ENCODE measurements at places on chromosomes 3 and 15.
A peak's percentile ranks its signal among the peaks of the same experiment; 100 is the strongest.

DNA sequence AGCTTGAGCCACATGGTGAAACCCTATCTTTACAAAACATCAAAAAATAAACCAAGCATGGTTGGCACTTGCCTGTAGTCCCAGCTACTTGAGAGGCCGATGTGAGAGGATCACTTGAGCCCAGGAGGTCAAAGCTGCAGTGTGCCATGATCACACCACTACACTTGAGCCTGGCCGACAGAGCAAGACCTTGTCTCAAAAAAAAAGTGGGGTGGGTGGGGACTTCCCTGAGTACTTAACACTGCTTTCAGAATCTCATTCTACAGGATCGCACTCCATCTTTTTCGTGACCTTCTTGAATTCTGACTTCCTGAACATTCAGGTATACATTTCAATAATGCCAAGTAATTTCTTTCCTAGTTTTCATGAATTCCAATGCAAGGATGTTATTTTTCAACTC lies 91.3 kb downstream of the PDE8A start:
- H3K4me1 ChIP-seq, result no peaks in the 10 kb centered on the region
- H3K27me3 ChIP-seq, result no peaks in the 10 kb centered on the region
- no peaks in the 10 kb centered on the region for H3K36me3 ChIP-seq
- H3K4me3 ChIP-seq, result no peak overlapping the region

- H3K27ac ChIP-seq, result peak overlapping the region; percentile 93
- peak overlapping the region; percentile 90 for H3K4me3 ChIP-seq
Observed at GRCh38 chr15:63043335-63044076, 959 bp downstream of the TPM1 start.

DNA sequence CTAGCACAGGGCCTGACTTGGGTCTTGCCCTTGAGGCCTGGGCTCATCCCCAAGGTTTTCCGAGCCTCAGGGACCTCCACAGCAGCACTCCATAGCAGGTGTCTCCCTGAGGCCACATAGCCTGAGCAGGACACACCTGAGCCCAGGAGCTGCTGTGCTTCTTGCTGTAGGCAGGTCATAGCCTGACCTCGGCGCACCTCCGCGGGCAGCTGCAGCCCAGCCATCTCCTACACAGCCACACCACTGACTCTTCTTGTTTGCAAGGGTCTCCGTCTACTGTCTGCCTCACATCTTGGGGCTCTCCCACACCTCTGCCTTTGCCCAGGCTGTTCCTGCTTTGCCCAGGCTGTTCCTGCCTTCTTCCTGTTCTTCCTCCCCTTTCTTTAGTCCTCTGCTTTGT lies 224.8 kb downstream of the SLCO3A1 start:
- H3K4me1 ChIP-seq, result no peaks in the 10 kb centered on the region
- no peaks in the 10 kb centered on the region for H3K36me3 ChIP-seq
- no peak for DNase-seq
- H3K27ac ChIP-seq, result no peak overlapping the region
- no peak overlapping the region for H3K4me3 ChIP-seq
- H3K27me3 ChIP-seq, result no peaks in the 10 kb centered on the region

GRCh38 chr15:90530250-90531051 lies 728 bp downstream of the CRTC3 start:
- peak; percentile 59 for DNase-seq
- H3K27me3 ChIP-seq, result no peaks in the 10 kb centered on the region
- peak overlapping the region; percentile 91 for H3K27ac ChIP-seq
- H3K4me3 ChIP-seq, result peak overlapping the region; percentile 99

DNA sequence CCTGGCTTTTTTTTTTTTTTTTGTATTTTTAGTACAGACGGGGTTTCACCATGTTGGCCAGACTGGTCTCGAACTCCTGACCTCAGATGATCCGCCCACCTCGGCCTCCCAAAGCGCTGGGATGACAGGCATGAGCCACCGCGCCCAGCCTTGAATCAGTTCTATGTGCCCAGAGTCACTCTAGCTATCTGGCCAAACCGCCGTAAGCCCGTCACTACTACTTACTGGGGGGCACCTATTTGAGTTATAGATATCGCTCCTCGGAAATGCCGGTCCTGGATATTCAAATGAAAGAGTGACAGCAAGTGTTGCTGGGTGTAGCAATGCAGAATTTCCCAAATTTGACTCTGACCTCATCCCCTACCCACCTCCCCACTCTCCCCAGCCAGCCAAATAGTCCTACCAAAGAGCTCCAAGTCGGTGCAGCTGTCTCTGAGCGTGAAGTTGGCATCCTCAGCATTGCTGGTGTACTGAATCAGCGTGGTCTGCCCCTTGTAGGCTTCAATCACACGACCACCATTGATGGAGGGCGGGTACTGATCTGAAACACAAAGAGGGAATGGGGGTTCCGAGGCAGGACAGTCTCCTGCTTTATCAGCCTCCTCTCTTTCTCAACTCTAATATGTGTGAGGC lies 38.1 kb downstream of the MUC20 start:
- H3K27me3 ChIP-seq, result peaks cover 21% of the 10 kb centered on the region
- no peak overlapping the region for H3K27ac ChIP-seq
- H3K4me3 ChIP-seq, result no peak overlapping the region

DNA sequence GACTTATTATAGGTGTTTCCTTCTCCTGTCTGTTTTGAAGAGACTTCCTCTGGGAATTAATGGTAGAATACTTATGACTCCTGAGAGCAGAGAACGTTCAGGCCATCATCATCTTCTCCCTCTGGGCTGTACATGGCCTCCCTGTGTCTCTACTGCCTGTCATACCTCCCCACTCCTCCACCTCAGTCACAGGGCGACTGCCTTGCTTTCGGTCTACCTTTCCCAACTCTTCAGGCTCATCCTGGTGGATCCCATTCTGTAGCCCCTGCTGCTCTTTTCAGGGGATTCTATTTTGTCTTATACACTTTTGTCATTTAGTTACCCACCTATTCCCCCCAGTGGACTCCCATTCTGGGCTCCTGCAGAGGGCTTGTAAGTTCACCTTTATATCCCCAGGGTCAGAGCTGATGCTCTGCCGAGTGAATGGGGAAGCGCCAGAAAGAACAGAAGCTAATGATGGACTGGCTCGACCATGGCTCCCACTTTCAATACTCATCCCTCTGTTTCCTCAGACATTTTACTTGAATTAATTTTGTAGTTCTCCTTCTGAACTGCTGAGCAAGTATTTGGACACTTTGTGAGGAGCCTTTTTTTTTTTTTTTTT lies 28.6 kb downstream of the FNDC3B start:
- no peak for DNase-seq
- no peaks in the 10 kb centered on the region for H3K36me3 ChIP-seq
- no peaks in the 10 kb centered on the region for H3K27me3 ChIP-seq
- H3K4me1 ChIP-seq, result no peaks in the 10 kb centered on the region

DNA sequence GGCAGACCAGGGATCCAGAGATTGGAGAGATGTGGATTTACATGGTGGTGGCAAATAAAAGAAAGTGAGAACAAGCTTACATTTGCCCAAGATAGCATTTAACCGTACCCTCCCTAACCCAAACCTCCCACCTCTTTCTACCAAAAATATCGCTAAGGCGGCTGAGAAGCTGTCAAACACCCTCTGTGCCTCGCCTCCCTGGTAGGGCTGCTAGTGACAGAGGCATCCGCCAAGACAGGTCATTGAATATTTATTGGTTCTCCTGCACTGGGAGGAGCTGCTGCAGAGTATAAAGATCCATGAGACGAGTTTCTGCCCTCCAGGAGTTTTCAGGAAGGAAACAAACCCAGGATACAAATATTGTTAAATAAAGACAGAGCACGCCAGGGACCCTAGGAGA lies 107.3 kb upstream of the TMC3 start:
- no peaks in the 10 kb centered on the region for H3K36me3 ChIP-seq
- H3K27me3 ChIP-seq, result no peaks in the 10 kb centered on the region
- no peak for DNase-seq
- H3K4me3 ChIP-seq, result no peak overlapping the region
- H3K4me1 ChIP-seq, result no peaks in the 10 kb centered on the region

DNA sequence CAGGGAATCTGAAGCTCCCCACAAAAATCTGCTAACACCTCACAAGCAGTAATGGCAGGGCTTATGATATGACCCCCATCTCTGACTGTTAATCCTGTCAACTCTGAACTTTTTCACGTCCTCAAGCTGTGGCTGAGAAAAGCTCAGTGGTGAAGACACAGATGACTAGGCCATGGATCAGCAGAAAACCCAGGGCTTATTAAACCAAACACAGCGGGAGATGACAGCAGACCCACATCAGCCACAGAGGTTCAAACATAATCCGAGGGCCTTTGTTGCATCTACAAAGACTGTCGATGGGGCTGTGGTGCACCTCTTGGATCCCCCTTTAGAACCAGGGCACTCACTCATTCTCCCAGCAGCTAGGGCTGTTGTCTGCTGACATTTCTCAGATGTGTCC lies 50.4 kb downstream of the GLB1 start:
- H3K4me1 ChIP-seq, result no peaks in the 10 kb centered on the region
- no peak for DNase-seq
- H3K36me3 ChIP-seq, result no peaks in the 10 kb centered on the region
- H3K4me3 ChIP-seq, result no peak overlapping the region
- no peaks in the 10 kb centered on the region for H3K27me3 ChIP-seq

DNA sequence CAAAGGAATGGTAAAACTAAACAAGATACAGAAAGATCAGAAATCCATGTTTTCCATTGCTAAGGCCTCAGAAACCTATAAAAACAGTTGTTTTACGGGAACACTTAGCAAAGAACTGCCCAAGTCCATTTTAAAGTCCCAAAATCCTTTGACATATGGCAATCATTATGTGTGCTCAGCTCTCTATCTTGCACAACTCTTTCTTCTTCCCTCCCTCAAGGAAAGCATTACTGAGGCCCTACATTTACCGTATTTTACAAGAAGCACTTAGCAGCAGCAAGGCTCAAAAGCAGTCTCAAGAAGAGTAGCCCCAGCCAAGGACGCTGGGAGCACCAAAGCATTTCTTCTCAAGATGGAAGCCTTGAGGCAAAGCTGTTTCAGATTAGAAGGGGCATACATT lies 169.6 kb upstream of the LRTM1 start:
- H3K27ac ChIP-seq, result no peak overlapping the region
- no peak overlapping the region for H3K4me3 ChIP-seq
- H3K36me3 ChIP-seq, result no peaks in the 10 kb centered on the region

- H3K36me3 ChIP-seq, result peaks cover 6% of the 10 kb centered on the region
- no peak overlapping the region for H3K27ac ChIP-seq
- no peak overlapping the region for H3K4me3 ChIP-seq
- H3K4me1 ChIP-seq, result no peaks in the 10 kb centered on the region
- DNase-seq, result no peak
Observed at GRCh38 chr3:53190659-53191058, 29.6 kb downstream of the PRKCD start.

GRCh38 chr3:40043444-40043755 lies 234.0 kb downstream of the MYRIP start:
- H3K27me3 ChIP-seq, result no peaks in the 10 kb centered on the region
- no peak overlapping the region for H3K27ac ChIP-seq
- no peaks in the 10 kb centered on the region for H3K4me1 ChIP-seq
- no peak overlapping the region for H3K4me3 ChIP-seq
- no peaks in the 10 kb centered on the region for H3K36me3 ChIP-seq

DNA sequence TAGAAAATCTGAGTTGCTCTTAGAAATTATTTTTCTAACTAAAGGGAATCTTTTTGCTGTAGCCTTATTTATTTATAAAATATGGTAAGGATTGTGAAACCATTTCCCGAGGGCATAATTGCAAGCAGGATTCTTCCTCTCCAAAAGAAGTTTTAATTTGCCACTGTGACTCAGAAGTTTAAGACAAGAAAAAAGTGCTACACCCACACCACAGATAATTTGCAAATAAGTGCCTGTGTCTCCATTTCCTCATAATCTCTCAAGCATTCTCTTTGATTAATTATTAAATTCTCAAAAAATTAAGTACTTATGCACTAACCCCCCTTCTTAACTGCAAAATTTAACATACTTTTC lies 43.6 kb downstream of the RASA2 start:
- H3K36me3 ChIP-seq, result no peaks in the 10 kb centered on the region
- peak overlapping the region; percentile 5 for H3K4me3 ChIP-seq
- no peaks in the 10 kb centered on the region for H3K4me1 ChIP-seq
- no peak for DNase-seq

GRCh38 chr3:127598841-127599570 lies 795 bp downstream of the MCM2 start:
- H3K27me3 ChIP-seq, result no peaks in the 10 kb centered on the region
- peak overlapping the region; percentile 65 for H3K4me3 ChIP-seq
- no peak for DNase-seq
- peak overlapping the region; percentile 76 for H3K27ac ChIP-seq
- no peaks in the 10 kb centered on the region for H3K4me1 ChIP-seq
- H3K36me3 ChIP-seq, result no peaks in the 10 kb centered on the region

DNA sequence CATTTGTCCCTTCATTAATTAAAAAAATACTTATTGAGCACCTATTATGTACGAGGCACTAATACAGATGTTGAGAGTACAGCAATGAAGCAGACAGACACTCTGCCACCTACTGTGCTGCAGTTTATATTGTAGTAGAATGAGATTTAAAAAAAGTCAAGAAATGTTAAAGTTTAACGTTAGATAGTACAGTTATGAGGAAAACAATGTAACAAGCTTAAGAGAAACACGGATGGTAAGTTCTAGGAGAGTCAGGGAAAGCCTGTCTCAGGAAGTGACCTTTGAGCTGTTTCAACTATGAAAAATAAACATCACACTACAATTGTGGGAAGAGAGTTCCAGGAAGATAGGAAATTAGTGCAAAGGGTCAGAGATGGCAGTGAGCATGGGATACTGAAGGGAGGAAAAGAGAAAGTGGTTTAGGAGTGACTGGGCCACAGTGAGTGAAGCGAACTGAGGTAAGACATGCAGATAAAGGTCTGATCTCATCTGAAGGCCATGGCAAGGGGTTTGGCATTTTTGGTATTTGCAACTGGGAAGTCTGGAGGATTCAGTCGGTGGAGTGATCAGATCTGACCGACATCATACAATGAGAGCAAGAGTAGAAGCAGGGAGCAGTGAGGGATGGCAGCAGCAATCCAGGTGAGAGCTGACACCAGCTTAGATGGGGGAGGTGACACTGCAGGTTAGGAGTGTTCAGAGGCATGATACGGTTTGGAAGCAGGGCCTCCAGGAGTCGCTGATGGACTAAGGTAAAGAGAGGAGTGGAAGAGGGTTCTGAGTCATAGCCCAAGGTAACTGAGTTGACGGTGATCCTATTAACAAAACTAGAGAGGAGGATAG lies 28.5 kb downstream of the PLSCR4 start:
- no peak overlapping the region for H3K4me3 ChIP-seq
- H3K36me3 ChIP-seq, result no peaks in the 10 kb centered on the region
- H3K27me3 ChIP-seq, result no peaks in the 10 kb centered on the region

- no peak for DNase-seq
- no peak overlapping the region for H3K27ac ChIP-seq
- H3K4me3 ChIP-seq, result no peak overlapping the region
- no peaks in the 10 kb centered on the region for H3K4me1 ChIP-seq
- peaks cover 26% of the 10 kb centered on the region for H3K36me3 ChIP-seq
Observed at GRCh38 chr15:89321521-89322410, 12.9 kb downstream of the POLG start.

- no peak overlapping the region for H3K4me3 ChIP-seq
- no peak for DNase-seq
Observed at GRCh38 chr3:183381673-183382072, 46.7 kb downstream of the MCF2L2 start.

DNA sequence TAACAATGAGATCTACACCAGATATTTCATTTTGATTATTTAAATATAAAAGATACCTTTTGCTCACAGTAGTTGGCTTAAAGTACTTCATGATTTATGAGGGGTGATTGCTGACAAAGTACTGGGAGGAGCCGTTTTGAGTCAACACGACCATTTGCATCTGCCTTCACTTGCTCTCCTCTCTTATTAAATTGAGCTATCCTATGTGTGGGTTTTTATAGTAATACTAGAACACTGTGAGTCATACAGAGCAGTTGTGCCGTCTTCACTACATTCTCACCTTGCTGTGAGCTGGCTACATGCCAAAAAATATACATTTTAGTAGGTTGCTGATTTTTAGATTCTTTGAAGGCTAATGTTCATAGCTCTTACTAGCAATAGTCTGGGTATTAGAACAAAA lies 161.2 kb downstream of the ALCAM start:
- no peaks in the 10 kb centered on the region for H3K36me3 ChIP-seq
- no peak overlapping the region for H3K4me3 ChIP-seq
- no peak overlapping the region for H3K27ac ChIP-seq
- no peaks in the 10 kb centered on the region for H3K27me3 ChIP-seq
- no peak for DNase-seq

Data from breast epithelium (tissue), 4 donors.